ENCODE measurements at places on chromosomes 3 and 15. TPM values are rescaled to one million over a fixed set of nuclear protein-coding genes. Genes with fewer than 3 reads are reported as not detected.

Gene GOLGA8H
- total RNA-seq = not detected

Gene PIERCE2
- 0.36 TPM for total RNA-seq

Gene C3orf20
- total RNA-seq = not detected

Gene ILDR1
- total RNA-seq = not detected

Gene ZCWPW2
- total RNA-seq = 0.56 TPM

Gene PRSS50
- not detected for total RNA-seq

Gene WDR82
- total RNA-seq = 68.1 TPM

Gene ZPLD1
- total RNA-seq = under 0.01 TPM

Gene SLC2A2
- total RNA-seq = not detected

Gene GOLGA6L26
- not detected for total RNA-seq

Gene CCDC80
- 406 TPM for total RNA-seq

Gene CHDH
- under 0.01 TPM for total RNA-seq

Gene ZIC4
- not detected for total RNA-seq

Gene GATA2
- total RNA-seq = 2.2 TPM
